Stimulated activated CD4-positive, alpha-beta T cell treated with anti-CD3 and anti-CD28 coated beads, TNF-alpha, amount 100 ng/mL, for 1 hour (primary cell): ENCODE measurements at places on chromosomes 13 and 19.

DNA sequence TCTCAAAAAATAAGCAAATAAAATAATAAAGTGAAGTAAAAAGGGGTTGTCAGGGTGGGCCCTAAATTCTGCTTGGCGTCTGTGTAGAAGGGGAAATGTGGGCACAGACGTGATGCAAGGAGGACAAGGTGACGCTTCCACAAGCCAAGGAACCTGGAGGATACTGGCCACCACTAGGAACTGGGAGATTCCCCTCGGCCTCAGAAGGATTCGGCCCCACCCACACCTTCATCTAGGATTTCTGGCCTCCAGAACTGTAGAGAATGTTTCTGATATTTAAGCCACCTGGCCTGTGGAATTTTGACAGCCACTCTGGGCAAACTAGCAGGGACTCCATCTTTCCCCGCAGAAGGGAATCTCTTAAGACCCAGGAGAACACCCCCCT lies 1.1 kb downstream of the PLEKHJ1 start:
- no peak for DNase-seq

GRCh38 chr19:5172859-5173630 lies 167.6 kb downstream of the PTPRS start:
- no peak for DNase-seq

GRCh38 chr19:28990522-28990921 lies 222.4 kb downstream of the UQCRFS1 start:
- DNase-seq, result no peak

DNA sequence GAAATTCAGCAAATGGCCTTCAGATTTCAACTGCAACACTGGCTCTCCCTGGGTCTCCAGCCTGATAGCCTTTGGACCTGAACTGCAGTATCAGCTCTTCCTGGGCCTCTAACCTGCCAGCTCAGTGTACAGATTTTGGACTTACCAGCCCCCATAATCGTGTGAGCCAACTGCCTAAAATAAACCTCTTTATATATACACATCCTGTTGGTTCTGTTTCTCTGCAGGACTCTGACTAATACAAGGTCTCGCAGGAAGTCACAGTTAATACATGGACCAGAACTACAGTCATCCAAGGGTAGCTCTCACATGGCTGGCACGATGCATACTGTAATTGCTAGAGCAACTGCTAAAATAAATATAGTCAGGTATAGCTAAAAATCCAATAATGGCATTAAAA lies 85.1 kb downstream of the KATNAL1 start:
- DNase-seq, result no peak

DNA sequence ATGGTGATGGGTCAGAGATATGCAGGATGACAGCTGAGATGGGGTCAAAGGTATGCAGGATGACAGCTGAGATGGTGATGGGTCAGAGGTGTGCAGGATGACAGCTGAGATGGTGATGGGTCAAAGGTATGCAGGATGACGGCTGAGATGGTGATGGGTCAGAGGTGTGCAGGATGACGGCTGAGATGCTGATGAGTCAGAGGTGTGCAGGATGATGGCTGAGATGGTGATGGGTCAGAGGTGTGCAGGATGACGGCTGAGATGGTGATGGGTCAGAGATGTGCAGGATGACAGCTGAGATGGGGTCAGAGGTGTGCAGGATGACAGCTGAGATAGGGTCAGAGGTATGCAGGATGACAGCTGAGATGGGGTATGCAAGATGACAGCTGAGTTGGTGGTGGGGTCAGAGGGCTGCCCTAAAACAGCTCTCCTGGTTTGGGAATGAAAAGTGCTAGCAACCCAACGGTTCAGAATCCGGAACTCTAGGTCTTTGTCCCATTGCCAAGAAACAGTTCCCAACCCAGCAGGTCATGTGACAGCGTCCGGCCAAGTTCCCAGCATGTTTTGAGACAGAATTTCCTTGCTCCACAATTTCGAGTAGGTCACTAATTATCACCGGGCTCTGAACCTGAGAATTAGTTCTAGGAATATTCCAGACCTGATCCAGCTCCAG lies 3.2 kb downstream of the SELENOW start:
- DNase-seq, result no peak

DNA sequence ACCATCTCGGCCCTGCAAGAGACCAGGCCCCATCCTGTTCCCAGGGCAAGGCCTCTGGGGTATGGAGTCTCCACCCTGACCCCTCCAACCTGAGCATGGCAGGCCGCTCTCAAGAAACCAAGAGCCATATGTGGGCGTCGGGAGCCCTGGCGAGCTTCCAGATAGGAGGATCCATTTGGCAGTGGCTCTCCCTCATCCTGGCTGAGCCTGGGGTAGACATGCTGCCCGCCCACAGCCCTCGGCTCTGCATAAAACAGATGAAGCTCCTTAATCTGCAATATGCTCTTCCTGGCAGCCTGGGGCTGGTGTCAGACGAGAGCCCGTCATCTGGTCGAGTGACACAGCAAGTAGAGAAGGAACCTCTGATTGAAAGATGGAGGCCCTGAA lies 6.1 kb downstream of the ATP13A1 start:
- DNase-seq, result no peak

- DNase-seq, result no peak
These were observed 24.4 kb downstream of the MARK4 start for GRCh38 chr19:45275370-45275971.

- no peak for DNase-seq
These were observed 62.9 kb upstream of the MCF2L start for GRCh38 chr13:112905990-112906641.

- no peak for DNase-seq
These were observed 19.3 kb downstream of the ZNF583 start for GRCh38 chr19:56423276-56423984.

- no peak for DNase-seq
These were observed 605 bp downstream of the CAPNS1 start for GRCh38 chr19:36140304-36141038.

- no peak for DNase-seq
These were observed 4.0 kb downstream of the ZNF302 start for GRCh38 chr19:34681478-34681877.

GRCh38 chr13:108402850-108403249 lies 133.3 kb downstream of the TNFSF13B start:
- DNase-seq, result no peak

- DNase-seq, result no peak
These were observed 2841.1 kb upstream of the PCDH20 start for GRCh38 chr13:64256751-64257150.

DNA sequence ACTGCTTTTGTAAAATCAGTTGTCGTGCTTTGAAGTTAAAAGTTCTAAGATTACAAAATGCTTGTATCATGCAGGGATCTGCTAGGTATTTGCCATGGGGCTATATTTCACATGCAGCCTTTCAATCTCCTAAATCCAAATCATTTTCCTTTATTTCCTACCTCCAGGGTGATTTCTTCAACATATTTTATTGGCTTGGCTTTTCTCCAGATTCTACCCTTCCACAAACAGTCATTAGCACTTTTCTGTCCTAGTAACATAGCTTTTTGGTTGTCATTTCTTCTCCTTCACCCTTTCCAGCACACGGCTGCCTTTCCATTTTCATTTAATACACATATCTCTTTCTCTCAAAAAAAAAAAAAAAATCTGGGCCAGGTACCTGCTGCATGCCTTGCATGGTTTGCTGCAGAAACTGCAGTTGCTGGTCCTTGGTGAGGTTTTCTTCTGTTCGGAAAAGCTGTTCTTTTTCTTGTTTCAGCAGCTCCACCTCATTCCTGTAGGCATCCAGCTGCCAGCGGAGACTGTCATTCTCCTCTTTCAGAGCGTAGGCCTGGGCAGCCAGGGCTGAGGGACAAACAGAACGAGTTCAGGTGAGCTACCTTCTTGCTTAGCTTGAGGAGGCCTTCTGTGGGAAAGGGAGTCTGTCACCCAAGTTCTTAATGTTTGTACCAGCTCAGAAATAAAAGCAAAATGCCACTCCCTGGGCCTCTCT lies 274.7 kb downstream of the DNAJC15 start:
- no peak for DNase-seq

GRCh38 chr19:13195678-13196077 lies 45.5 kb downstream of the IER2 start:
- DNase-seq, result peak; percentile 38

DNA sequence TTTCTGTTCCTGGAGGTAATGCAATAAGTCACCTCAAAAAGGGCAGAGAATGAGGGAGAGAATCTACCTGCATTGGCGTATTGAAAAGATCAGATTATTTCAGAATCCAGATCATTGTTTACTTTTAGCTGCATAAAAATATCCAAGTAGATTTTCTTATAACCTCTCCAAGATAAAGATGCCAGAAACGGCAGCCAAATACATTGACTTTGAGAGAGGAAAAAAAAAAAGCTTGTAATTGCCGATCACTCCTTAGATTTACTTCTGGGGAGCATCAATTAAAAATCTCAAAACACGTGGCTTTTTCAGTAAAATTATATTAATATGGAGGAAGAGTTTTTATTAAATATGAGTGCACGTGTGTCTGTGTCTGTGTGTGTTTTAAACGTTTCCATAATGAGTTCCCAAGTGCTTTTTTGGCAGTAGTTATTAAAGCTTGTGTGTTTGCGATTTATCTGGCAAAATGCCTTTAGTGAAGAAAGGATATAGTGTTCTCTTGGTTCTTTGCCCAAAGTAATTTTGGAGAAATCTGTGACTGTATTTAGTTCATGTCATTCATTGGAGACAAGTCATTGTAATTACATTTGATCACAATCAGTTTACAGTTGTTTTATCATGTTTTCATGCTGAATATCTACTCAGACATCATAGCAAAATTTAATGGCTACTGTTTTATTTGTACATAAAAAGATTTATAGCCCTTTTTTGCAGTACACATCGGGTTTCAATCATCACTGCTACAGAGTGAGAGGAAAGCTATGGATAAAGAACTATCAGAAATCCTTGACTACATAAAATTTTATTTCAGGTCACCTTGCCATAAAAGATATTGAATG lies 176.1 kb downstream of the TM9SF2 start:
- DNase-seq, result no peak

- no peak for DNase-seq
These were observed 706 bp downstream of the TNFRSF19 start for GRCh38 chr13:23570921-23571315.

GRCh38 chr19:31570718-31571117 lies 221.5 kb upstream of the TSHZ3 start:
- DNase-seq, result no peak

GRCh38 chr13:69180034-69180433 lies 927.6 kb upstream of the ATXN8OS start:
- no peak for DNase-seq

DNA sequence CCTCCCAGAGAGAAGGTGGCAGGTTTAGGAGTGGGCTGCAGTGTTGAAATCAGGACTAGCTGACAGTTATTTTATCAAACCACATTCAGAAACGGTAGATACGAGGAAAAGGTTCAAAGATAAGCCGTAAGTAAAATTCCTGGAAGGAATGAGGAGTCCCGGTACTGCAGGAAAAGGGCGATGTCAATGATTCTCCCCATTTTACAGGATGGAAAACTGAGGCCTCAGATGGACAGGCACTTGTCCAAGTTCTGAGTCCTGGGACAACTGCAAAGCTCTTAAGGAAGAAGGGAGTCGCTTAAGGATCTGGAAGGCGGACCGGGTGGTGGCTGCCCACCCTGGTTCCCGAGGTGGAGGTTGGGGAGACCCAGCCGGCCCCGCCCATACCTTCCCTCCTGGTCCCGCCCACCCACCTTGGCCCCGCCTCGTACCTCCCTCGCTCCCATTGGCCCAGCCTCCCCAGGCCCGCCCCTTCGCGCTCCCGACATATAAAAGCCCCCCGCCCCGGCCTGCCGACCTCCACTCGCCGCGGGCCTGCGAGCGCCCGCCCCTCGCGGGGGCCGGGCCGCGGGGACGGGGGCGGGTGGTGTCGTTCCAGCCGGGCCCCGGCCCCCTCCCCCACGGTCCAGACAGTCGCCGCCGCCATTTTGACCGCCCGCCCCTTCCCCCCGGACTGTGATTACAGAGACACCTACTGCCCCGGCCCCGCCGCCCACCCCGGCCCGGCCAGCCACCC lies 603 bp downstream of the RFX1 start:
- DNase-seq, result peak; percentile 89

DNA sequence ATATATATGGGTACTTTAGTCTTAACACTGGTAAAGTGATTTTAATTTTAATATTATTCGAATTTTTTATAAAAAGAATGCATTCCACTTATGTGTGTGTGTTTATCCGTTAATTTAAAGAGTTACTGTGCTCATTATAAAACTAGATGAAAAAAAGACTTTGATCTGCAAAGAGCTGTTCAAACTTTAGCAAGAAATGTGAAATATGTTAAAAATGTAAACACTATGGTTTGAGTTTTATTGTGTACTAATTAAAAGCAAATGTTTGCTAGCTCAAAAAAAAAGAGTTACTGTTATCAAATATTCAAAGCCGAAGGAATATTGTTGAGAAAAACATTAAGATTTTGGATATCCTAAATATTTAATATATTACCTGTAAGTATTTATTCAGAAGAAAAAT lies 34.5 kb downstream of the UFM1 start:
- no peak for DNase-seq

DNA sequence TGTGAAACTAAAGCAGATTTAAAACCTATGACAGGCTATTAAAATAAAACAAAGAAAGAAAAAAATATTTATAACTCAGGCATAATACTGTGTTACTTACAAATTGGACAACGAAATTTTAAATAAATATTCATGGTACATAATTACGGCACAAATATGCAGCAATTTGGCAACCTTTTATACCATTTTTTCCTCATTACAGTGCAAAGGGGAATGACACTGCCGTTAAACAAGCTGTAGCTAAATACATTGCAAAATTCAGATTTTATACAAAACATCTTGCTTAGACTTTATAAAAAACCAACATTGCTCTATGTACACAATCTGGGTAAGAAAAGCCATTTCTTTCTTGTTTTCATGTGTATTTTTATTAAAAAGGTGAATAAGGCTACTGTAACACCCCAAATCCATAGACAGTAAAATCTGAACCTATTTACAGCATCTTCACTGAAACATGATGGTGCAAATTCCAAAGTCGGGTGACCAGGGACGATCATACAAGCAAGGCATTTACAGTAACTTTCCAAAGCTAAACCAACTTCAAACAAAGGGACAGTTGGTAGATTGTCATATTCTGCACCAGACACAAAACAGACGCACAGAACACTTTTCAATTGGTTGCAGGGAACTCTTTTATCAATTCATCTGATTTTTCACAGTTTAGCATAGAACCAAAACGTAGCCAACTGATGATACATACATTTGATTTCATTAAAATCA lies 45.5 kb downstream of the EFNB2 start:
- DNase-seq, result no peak

- DNase-seq, result no peak
These were observed 23.0 kb upstream of the IRS2 start for GRCh38 chr13:109809216-109809932.

DNA sequence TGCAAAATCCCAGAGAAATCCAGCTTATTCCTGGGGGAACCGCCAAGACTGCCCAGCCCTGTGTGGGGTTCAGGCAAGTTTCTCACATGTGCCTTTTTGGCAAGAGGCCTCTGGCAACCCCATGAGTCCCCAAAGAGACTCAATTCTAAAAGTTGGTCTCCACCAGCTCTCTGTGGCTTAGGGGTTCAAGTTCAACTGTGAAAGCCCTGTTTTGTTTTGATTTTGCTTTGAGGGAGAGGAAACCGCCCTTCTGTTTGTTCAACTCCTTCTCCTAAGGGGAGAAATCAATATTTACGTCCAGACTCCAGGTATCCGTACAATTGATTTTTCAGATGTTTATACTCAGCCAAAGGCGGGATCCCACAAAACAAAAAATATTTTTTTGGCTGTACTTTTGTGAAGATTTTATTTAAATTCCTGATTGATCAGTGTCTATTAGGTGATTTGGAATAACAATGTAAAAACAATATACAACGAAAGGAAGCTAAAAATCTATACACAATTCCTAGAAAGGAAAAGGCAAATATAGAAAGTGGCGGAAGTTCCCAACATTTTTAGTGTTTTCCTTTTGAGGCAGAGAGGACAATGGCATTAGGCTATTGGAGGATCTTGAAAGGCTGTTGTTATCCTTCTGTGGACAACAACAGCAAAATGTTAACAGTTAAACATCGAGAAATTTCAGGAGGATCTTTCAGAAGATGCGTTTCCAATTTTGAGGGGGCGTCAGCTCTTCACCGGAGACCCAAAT lies 583 bp upstream of the LDLR start:
- no peak for DNase-seq
